ENCODE measurements at places on chromosomes 1 and 21.

DNA sequence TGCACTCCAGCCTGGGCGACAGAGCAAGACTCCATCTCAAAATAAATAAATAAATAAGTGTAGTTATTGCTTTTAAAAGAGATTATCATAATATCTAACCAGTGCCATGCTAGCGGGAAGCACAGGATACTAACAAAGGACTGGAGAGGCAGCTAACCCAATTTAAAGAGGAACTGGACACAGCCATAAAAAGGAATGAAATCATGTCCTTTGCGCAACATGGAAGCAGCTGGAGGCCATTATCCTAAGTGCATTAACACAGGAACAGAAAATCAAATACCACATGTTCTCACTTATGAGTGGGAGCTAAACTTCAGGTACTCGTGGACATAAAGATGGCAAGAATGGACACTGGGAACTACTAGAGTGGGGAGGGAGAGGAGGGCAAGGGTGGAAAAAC, 54.9 kb downstream of the TM2D1 start:
- no peak for DNase-seq

GRCh38 chr1:234433563-234434285, 45.3 kb downstream of the TARBP1 start:
- DNase-seq, result no peak

- DNase-seq, result no peak
Measured at GRCh38 chr1:103170609-103171008, 62.3 kb upstream of the COL11A1 start.

GRCh38 chr1:183131166-183131565, 54.9 kb upstream of the LAMC2 start:
- DNase-seq, result no peak

- DNase-seq, result no peak
Measured at GRCh38 chr1:182015360-182015759, 46.2 kb downstream of the ZNF648 start.

- no peak for DNase-seq
Measured at GRCh38 chr1:57058652-57059501, 93.1 kb upstream of the C8B start.

DNA sequence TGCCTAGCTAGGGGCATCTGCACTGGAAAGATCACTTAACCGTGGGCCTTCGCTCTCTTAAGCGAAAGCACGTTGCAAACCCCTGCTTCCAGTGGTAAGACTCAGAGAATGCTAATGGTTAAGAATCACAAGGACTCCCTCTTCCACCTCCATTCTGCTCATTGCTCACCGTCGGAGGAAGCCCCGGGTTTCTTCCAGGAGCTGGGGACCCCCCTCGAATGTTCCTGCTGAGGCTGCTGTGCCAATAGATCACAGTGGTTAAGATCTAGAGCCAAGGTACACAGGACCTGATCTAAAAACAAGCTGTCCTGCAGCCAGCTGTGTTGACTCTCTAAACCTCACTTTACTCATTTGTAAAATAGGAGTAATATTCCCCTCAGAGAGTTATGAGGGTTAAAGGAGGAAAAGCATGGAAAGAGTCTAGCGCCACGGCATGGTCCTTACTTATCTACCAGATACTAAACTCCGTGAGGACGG, 765 bp downstream of the VAMP3 start:
- DNase-seq, result no peak

DNA sequence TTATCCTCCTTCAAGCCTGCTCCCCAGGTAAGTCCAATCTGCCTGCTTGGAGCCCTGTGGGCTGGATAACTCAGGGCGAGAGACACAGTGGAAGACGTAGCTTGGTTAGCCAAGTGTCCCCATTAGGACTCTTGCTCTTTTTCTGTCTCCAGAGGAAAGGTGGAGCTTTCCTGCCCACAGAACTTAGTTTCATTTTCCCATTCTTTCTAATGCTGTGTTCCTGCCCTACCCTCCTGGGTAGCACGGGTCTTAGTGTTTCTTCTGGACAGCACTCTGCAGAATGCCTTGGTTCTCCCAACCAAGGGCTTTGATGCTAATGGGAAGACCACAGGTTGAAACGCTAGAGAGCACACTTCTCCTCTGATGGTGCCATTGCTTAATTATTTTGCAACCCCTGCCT, 92.5 kb upstream of the LRRC8D start:
- DNase-seq, result no peak

- DNase-seq, result no peak
Measured at GRCh38 chr1:237139732-237140131, 97.7 kb downstream of the RYR2 start.

DNA sequence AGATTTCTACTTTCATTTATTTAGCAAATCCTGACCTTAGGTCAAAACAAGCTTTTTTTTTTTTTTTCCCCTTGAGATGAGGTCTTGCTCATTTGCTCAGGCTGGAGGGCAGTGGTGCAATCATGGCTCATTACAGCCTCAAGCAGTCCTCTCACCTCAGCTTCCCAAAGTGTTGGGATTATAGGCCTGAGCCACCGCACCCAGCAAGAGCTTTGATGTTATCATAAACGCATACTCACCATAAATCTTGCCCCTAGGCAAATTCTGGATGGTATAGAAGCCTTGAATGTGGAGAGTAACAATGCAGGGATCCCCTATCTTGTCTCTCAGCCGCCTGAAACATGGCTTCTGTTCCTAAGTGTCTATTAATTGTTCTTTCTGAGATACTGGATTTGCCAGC, 24.8 kb upstream of the CLDN8 start:
- no peak for DNase-seq

DNA sequence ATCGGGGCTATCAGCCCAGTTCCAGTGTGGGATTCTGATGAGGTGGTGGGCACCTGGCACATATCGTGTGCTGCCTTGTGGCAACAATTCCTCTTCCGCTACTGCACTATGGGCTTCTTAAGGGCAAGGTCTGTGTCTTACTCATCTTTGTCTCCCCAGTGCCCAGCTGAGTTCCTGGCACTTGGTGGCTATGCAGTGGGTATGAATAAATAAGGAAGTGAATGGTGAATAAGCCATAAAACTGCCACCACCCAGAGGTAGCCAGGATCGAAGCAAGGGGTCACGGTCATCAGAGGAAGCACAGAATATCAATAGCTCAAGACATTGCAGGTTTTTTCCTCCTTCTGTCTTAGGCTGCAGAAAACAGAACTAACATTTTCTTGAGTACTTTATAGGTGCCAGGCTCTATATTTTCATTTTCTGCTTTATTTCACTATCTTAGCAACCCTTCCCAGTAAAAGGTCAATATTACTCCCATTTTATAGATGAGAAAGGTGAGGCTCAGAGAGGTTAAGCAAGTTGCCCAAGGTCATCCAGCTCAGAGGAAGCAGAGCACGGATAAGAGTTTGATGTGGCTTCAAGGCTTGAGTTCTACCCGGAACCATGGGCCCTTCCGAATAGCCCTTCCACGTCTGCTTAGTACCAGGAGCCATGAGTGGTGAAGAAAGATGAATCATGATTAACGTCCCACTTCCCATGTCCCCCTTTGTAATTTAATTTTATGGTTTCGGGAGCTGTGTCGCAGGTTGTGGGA, 10.2 kb downstream of the C1orf94 start:
- DNase-seq, result no peak

- no peak for DNase-seq
Measured at GRCh38 chr1:3050603-3051002, 18.4 kb upstream of the PRDM16 start.

DNA sequence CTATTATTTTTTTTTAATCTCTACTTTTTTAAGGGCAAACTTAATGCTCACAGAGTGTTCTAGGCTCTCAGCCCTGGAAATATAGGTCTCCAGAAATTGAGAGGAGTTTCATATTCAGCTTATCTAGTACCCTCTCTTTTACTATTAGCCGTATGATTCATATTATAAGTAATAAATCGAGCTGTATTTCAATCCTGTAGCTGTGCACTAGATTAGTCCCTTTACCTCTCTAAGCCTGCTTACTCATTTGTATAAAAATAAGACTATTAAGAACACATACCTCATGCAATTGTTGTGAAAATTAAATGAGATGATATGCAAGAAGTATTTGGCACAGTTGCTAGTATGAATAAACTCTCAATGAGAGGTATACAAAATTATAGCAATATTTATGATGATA, 128.2 kb upstream of the HOOK1 start:
- DNase-seq, result no peak

DNA sequence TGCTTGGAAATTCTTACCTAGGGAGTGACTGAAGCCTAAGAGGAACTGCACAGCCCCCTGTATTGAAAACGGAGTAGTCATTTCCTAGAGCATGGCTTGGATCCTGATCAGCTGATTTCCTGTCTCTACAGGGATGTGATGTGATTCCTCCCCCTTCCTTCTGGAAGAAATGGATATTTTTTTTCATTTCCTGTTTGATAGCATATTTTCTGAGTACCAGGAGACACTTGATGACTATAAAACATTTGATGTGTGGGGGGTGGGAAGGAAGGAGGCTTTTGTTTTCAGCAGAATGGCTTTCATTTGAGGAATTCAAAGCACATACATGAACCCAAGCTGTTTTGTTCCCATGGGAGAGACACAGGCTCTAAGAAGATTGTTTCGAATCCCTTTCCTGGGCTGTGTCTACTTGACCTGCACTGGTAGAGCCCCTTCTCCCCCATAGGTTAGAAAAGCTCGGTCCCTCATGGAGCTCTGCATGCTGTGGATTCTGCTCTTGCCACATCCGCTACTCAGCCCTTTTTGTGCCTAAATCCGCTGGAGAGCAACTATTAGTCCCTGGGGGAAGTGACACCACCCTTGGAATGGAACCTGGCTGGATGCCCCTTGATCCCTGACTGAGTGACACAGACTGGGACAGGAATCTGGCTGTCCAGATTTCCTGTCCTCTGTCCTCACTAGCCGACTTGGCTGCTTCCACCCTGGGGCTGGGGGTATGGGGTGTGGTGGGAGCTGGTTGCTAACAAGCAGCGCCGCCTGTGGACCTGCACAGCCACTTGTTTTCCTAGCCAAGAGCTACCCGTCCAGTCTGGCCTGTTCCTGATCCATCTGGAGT, 71.8 kb upstream of the MACF1 start:
- peak; percentile 75 for DNase-seq

GRCh38 chr1:41355761-41356160, 5.5 kb upstream of the FOXO6 start:
- no peak for DNase-seq

GRCh38 chr1:170134521-170134920, 11.2 kb upstream of the NTMT2 start:
- DNase-seq, result no peak

DNA sequence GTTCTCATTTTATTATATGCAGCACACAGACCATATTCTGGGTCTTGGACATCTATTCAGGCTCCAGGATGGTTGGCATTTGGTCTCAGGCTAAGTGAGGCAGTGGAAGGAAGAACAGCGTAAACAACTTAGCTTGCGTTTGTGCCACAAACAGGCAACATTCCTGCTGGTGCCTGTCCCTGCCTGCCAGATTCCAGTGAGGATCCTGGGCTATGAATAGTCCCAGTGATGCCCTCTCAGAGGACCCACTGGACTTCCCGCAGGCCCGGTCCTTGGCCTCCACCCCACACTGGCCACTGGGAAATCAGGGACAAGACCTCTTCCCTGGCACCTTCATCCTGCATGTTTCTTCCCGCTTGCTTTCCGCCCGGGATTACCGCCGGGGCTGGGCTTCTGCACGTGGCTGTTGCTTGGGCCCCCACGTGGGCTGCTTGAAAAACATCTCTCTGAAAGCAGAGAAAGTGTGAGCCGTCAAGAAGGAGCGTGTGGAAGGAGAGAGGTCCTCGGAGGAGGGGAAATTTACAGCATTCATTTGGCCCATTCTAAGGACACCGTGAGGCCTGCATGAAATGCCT, 145.1 kb upstream of the WNT4 start:
- DNase-seq, result no peak

DNA sequence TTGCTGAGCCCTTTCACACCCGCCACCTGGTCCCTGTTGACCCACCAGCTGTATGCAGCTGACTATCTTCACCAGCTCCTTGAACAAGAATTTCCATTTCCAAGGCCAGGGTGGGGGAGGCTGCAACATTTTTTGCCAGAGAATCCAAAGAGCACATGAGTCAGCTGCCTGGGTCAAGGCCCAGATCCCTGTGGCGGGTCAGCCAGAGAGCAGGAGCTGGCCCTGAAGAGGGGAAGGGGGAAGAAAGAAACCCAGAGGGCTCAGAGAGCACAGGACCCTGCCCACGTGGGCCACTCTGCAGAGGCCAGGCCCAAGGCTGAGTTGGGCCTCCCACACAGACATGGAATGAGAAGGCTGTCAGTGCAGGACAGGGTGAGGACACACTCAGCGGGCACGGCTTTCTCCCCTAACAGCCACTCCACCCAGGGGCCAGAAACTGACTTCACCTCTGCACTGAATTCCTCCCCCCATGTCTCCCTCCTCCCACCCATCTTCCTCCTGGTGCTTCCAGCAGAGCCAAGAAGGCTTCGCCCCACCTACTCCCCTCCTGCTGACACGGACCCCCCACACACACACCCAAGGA, 28.9 kb downstream of the S100A6 start:
- no peak for DNase-seq

DNA sequence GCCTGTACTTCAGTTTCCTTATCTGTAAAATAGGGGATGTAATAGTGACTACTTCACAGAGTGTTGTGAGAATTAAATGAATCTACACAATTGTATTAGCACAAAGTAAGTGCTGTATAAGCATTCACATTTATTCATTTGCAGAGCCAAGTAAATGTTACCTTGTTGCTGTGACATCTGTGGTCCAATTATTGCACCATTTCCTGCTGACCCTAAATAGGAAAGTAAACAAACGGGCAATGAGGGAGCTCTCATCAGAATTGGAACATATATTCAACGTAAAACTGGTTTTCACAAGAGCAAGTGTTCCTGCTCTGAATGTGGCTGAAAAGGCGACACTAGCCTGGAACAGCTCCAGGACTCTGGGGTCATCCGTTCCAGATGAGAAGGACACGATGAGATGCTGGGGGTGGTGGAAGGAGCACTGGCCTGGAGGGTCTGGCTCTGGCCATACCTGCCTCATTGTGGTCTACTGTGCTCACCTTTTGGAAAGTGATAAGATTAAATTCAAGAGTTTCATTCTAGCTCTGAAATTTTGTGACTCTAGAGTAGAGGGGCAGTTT, 34.5 kb downstream of the PROX1 start:
- no peak for DNase-seq

GRCh38 chr1:219358080-219358479, 184.4 kb downstream of the LYPLAL1 start:
- DNase-seq, result no peak

- DNase-seq, result no peak
Measured at GRCh38 chr1:176102768-176103350, 104.2 kb downstream of the COP1 start.

DNA sequence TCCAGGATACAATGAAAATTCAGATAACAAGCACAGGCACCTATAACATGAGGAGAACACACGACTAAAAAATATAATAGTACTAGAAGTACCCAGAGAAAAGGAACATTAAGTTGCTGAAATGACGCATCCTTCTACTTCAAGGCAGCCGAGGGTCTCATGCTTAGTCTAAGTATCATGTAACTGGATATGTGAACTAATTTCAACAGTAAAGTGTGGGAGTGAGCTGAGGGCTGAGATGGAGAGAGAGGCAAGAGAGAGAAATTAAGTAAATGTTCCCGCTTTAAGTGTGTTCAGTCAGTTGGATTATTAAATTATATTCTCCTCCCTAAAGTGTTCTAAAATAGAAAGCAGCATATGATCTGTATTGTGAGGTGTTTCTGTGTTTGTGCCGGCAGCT, 152.2 kb upstream of the KRTAP19-8 start:
- no peak for DNase-seq

All from pons (tissue), 1 donor.